ENCODE measurements at places on chromosomes 11 and 22. TPM values are rescaled to one million over a fixed set of nuclear protein-coding genes. Genes with fewer than 3 reads are reported as not detected.

CATSPER1 gene
- 0.26 TPM for total RNA-seq

OR51A4 gene
- total RNA-seq = not detected

UPK3A gene
- total RNA-seq = not detected

GVQW3 gene
- total RNA-seq = 0.26 TPM

HEPN1 gene
- total RNA-seq = not detected

SCUBE1 gene
- total RNA-seq = not detected

OR10G4 gene
- not detected for total RNA-seq

LRRC56 gene
- 0.38 TPM for total RNA-seq

NXPE2 gene
- total RNA-seq = not detected

FREY1 gene
- total RNA-seq = 1.3 TPM

DNAJB7 gene
- not detected for total RNA-seq

C11orf16 gene
- not detected for total RNA-seq

MAP6 gene
- not detected for total RNA-seq

DUSP8 gene
- 0.26 TPM for total RNA-seq

MS4A15 gene
- total RNA-seq = not detected

ALDH3B1 gene
- 6.1 TPM for total RNA-seq

Measured in bronchial epithelial cell (primary cell).